Activated CD4-positive, alpha-beta memory T cell treated with anti-CD3 and anti-CD28 coated beads for 36 hours (primary cell): ENCODE measurements at places on chromosomes 13 and 19. TPM values are rescaled to one million over a fixed set of nuclear protein-coding genes. Genes with fewer than 3 reads are reported as not detected.

- no peak for DNase-seq
- H3K27ac ChIP-seq, result peak overlapping the region; percentile 98
- peaks cover 15% of the 10 kb centered on the region for H3K36me3 ChIP-seq
- H3K4me1 ChIP-seq, result peaks cover 38% of the 10 kb centered on the region
Observed at GRCh38 chr13:41018602-41018948, 541 bp downstream of the ELF1 start.

DNA sequence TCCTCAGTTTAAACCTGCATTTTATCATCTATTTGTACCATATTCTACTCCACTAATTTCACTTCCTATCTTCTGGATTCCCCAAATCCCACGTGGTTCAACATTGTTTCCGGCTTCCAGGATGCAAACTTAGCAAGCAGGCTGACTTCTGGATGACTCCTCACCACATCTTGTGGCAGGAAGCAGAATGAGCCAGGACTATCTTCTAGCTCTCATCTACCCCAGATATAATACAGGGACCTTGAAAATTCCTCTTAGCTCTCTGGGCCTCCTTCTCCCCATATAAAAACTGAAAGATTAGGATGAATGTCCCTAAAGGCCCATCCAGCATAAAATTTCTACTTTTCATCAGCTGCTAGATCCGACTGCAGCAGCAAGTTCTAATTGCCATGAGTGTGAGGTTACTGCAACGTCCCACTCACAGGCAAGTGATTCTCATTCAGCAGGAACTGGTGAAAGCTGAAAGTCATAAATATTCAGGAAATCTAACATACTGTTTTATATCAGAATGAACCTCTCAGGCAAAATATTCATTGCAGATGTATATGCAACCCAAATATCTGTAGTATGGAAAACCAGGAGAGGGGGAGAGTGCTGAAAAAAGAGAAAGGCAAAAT is 93.4 kb downstream of the KCTD12 start:
- H3K27ac ChIP-seq, result no peak overlapping the region
- H3K27me3 ChIP-seq, result peaks cover 7% of the 10 kb centered on the region
- DNase-seq, result no peak
- no peaks in the 10 kb centered on the region for H3K4me1 ChIP-seq

Gene FLT1
- total RNA-seq, result 19.5 TPM

GRCh38 chr13:79973533-79973963 is 367.4 kb downstream of the SPRY2 start:
- no peaks in the 10 kb centered on the region for H3K4me1 ChIP-seq
- no peak overlapping the region for H3K27ac ChIP-seq
- DNase-seq, result no peak
- no peaks in the 10 kb centered on the region for H3K27me3 ChIP-seq

DNA sequence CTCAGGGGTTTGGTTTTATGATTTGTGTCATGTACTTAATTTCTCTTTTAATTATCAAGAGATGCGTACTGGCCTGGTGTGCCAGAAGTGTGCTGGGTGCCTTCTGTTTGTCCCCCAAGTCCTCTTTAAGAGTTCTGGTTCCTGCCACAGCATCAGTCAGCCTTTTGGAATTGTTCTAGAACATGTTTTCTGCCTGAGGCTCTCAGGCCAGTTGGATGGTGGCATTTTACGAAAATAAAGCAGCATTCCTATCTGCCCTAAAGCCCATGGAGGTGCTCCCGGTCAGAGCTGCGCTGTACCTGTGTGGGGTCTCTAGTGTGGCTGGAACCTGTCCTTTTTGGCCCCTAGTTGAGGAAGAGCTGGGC is 54.1 kb downstream of the TSSK6 start:
- H3K27me3 ChIP-seq, result no peaks in the 10 kb centered on the region
- H3K27ac ChIP-seq, result peak overlapping the region; percentile 93
- peaks cover 88% of the 10 kb centered on the region for H3K4me1 ChIP-seq
- no peak for DNase-seq
- peaks cover 14% of the 10 kb centered on the region for H3K36me3 ChIP-seq

- H3K27ac ChIP-seq, result no peak overlapping the region
- DNase-seq, result no peak
- no peaks in the 10 kb centered on the region for H3K36me3 ChIP-seq
- H3K4me1 ChIP-seq, result no peaks in the 10 kb centered on the region
- H3K27me3 ChIP-seq, result peaks cover 10% of the 10 kb centered on the region
Observed at GRCh38 chr13:44031555-44031954, 151.9 kb downstream of the LACC1 start.

- H3K4me1 ChIP-seq, result no peaks in the 10 kb centered on the region
- peaks cover 48% of the 10 kb centered on the region for H3K27me3 ChIP-seq
- DNase-seq, result no peak
Observed at GRCh38 chr19:33621811-33622504, at the start of gene CHST8. TSS of gene CHST8 (plus strand) at chr19:33621953. CDS start at chr19:33689262, 67,309 bp downstream.

Gene ZNF563
- total RNA-seq, result 6.3 TPM

Gene LRFN3
- 8.7 TPM for total RNA-seq

DNA sequence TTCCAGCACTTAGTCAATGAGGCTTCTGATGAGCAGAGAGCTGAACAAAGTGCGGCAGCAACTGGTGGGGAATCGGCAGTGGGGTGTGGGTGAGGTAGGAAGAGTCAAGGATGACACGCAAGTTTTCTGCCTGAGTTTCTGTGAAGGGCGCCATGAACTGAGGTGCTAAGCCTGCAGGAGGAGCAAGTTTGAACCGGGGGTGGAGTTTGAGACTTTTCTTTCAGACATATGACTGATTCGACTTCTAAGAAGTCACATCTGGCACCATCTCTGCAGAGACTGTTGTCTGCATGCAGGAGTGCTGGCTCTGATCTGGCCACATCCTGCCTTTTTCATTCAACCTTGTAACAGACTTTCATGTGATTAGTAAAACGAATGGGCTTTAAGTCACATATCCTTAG is 14.8 kb upstream of the GPI start:
- DNase-seq, result peak; percentile 87
- H3K27me3 ChIP-seq, result no peaks in the 10 kb centered on the region
- peaks cover 7% of the 10 kb centered on the region for H3K36me3 ChIP-seq
- peak overlapping the region; percentile 14 for H3K4me3 ChIP-seq

Gene MBD3L3
- not detected for total RNA-seq

DNA sequence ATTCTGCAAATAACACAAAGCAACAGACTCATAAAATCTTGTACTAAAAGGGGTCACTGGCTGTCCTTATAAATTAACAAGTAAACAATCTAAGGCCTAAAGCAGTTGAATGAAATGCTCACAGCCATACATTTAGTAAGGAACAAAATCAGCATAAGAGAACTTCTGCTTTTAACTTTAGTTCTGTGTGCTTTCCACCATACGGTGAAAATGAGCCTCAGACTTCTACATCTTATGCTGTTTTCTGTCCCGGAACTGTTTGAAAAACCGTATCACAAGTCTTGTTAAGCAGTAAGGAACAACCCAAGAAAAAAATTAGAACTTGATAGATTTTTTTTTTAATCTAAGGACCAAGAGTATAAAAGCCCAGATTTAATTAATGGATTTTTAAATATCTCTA is 549.1 kb upstream of the MIR17HG start:
- H3K4me1 ChIP-seq, result no peaks in the 10 kb centered on the region
- no peaks in the 10 kb centered on the region for H3K36me3 ChIP-seq
- no peak for DNase-seq
- no peak overlapping the region for H3K4me3 ChIP-seq
- H3K27ac ChIP-seq, result no peak overlapping the region
- no peaks in the 10 kb centered on the region for H3K27me3 ChIP-seq

Gene GFY
- total RNA-seq, result not detected

DNA sequence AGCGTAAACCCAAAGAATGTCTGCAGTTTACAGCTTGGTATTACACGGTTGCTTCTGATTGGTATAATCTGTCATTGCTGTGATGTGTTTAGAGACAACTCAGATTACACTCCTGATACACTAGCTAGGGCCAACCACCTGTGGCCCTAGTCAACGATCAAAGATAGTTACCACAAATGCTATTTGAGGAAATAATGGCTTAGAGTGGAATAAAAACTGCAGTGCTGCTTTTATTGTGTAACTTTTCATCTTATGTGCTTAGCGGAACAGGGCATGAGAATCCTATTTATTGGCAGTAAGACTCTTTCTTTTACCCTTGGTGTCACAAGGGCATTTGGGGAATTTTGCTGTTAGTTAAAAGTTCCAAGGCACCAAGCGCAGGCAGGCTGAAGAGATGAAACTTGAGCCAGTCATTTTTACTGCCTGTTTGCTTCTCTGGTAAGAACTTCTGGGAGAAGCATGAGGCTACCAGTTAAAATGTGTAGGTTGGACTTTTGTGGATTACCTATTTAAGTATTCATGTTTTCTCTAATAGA is 363.3 kb downstream of the KCNRG start:
- DNase-seq, result no peak
- no peak overlapping the region for H3K27ac ChIP-seq
- H3K4me1 ChIP-seq, result peaks cover 8% of the 10 kb centered on the region
- H3K4me3 ChIP-seq, result no peak overlapping the region
- H3K27me3 ChIP-seq, result peaks cover 11% of the 10 kb centered on the region
- H3K36me3 ChIP-seq, result peaks cover 11% of the 10 kb centered on the region

Gene KIR2DL3
- total RNA-seq, result not detected

DNA sequence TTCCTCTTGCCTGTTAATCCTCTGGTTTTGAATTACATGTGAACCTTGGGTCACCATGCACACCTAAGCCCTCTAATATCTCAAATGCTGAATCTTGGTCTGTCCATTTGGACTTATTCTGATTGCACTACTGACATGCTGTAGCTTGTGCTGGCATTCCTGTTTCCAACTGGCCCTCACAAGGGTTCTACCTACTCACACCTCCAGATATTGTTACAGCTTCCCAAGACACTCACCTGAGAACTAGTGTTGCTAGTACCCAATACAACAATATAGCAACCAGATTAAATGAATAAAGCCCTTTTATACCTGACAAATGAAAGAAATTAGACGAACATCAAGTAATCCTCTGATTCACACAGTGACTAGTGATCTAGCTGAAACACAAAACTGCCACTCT is 16.6 kb downstream of the TEX30 start:
- DNase-seq, result no peak
- H3K4me1 ChIP-seq, result no peaks in the 10 kb centered on the region
- peaks cover 2% of the 10 kb centered on the region for H3K36me3 ChIP-seq

DNA sequence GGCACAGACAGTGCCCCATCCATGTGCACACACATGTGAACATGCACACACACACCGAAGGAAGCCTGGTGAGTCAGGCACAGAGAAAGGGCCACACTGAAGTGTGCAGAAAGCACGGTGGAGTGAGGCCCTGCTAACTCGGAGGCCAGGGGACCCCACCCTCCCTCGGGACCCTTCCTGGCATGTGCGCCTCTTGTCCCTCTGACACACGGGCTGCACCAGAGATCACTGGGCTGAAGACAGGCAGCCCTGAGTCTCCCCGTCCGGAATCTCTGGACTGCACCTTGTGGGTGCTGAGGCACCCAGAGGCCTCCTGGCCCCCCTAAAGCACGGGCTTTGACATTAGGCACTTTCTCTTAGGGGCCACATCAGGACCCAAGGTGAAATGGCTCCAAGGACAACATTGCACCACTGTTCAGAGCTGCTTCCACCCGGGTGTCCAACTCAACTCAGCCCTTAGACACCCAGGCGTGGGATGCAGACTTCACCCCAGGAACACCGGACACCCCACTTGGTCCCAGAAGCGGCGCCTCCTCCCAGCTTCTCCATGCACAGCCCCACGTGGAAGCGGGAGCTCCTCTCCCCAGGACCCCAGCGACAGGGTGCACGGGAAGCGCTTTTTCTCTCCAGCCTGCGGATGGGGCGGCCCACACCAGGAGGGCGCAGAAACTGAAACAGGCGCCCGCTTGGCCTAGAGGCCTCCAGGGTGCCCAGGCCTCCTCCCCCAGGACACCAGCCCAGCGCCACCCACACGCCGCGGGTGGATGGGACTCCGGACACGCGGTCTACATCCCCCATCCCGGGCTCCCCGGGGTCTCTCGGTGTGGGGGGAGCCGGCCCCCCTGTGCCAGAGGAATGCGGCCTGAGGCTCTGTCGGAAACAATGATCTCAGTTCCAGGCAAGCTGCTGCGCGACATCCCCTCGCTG is 90.2 kb downstream of the SPACA7 start:
- H3K27me3 ChIP-seq, result peaks cover 8% of the 10 kb centered on the region
- no peak overlapping the region for H3K4me3 ChIP-seq
- H3K36me3 ChIP-seq, result peaks cover 6% of the 10 kb centered on the region
- no peaks in the 10 kb centered on the region for H3K4me1 ChIP-seq

Gene KLF16
- total RNA-seq, result 24.2 TPM

GRCh38 chr13:77316430-77316829 is 10.5 kb downstream of the MYCBP2 start:
- no peak overlapping the region for H3K27ac ChIP-seq
- no peak for DNase-seq
- H3K4me1 ChIP-seq, result peaks cover 80% of the 10 kb centered on the region
- no peaks in the 10 kb centered on the region for H3K27me3 ChIP-seq
- H3K36me3 ChIP-seq, result no peaks in the 10 kb centered on the region
- H3K4me3 ChIP-seq, result no peak overlapping the region

DNA sequence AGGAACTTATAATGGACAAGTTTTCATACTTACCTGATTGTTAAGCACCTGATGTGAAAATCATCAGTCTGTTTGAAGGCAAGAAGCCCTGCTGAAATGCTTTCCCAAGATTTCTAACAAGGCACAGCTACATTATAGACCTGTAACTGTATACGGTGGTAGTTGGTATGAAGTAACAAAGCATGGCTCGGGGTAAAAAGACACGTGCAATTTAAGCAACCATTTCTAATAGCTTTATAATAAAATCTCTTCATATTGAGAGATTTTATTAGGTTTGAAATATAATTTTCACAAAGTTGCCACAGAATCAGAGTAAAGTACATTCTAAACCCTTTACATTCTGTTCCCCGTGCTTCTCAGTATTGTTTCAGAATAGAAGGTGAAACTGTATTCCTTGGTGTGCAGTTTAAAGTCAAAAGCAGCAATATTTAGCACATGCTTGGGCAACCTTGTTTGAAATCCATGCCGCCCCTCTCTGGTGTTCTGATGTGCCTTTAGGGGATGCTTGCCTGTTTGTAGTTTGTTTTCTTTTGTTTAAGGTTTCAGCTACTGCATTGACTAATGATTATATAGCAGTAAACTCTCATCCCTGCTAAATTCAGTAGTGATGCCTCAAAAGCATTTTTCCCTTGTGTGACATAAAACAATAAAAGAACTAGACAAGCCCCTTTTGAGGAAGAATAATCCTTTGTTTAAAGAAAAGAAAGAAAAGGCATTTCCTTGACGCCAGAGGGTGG is 125.2 kb upstream of the OBI1 start:
- no peaks in the 10 kb centered on the region for H3K4me1 ChIP-seq
- H3K27me3 ChIP-seq, result no peaks in the 10 kb centered on the region
- no peaks in the 10 kb centered on the region for H3K36me3 ChIP-seq
- no peak for DNase-seq

- DNase-seq, result no peak
- H3K36me3 ChIP-seq, result peaks cover 2% of the 10 kb centered on the region
- peaks cover 52% of the 10 kb centered on the region for H3K4me1 ChIP-seq
- H3K27me3 ChIP-seq, result no peaks in the 10 kb centered on the region
- H3K4me3 ChIP-seq, result no peak overlapping the region
Observed at GRCh38 chr19:45175515-45176345, 2.3 kb downstream of the TRAPPC6A start.

DNA sequence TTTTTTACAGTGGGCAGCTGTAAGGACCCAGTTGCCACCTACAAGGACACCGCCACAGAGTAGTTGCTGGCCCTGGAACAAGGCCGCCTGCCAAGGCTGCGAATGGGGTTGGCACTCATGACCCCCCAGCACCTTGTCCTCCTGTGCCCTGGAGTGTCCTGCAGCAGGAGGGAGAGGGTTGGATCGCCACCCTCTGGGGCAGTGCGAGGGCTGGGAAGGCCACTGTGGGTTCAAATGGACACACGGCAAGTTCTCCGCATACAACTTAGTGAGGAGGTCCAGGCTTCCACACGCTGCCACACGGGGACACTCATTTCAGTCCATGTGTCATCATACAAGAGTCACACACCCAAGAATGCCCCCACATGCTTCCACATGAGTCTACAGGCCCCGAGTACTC is 978 bp downstream of the KLK8 start:
- peaks cover 35% of the 10 kb centered on the region for H3K27me3 ChIP-seq
- H3K27ac ChIP-seq, result no peak overlapping the region
- DNase-seq, result no peak
